Activated CD8-positive, alpha-beta memory T cell treated with anti-CD3 and anti-CD28 coated beads for 1 hour (primary cell): ENCODE measurements at places on chromosomes 2 and 18.

- DNase-seq: no peak
These were observed 31.2 kb downstream of the CFAP221 start for GRCh38 chr2:119575439-119575838.

DNA sequence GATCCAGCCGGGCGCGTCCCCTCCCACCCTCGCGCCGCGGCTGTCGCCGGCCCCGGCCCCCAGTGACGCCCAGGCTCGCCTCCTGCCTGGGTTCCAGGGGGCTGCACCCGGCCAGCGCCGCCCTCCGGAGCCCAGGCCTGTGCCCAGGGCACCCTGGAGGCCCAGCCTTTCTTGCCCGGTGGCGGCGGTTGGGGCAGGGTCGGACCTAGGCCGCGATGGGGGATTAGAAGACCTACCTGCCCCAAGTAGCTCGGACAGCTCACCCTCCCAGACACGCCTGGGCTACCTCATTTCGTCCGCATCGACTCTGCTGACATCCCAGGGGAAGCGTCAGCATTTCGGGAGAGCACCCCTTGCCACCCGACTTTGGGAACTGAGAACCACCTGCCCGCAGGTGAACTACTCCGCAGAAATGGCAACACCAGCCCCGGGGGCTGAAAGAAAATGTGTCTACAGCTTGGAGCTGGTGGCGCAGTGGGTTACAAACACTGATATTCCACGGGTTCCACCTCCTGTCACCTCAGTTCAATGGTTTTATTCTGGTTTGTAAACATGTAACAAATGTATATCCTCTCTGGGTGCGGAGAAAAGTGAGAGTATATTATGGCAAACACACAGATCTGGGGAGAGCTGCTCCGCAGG is 834 bp upstream of the ARL4C start:
- no peak for DNase-seq

- DNase-seq: no peak
These were observed 7.8 kb upstream of the PAX3 start for GRCh38 chr2:222306393-222307142.

GRCh38 chr2:54387059-54387991 is 68.8 kb upstream of the SPTBN1 start:
- DNase-seq: no peak

- no peak for DNase-seq
These were observed 979.4 kb downstream of the TSN start for GRCh38 chr2:122734766-122735424.

- no peak for DNase-seq
These were observed 35.9 kb downstream of the DCDC2C start for GRCh38 chr2:3739313-3739712.

- no peak for DNase-seq
These were observed at the start of gene SETBP1 for GRCh38 chr18:44680273-44681075. TSS of gene SETBP1 (plus strand) at chr18:44680888. CDS start at chr18:44701347, 20,459 bp downstream.

- DNase-seq: no peak
These were observed 38.0 kb downstream of the SLC4A1AP start for GRCh38 chr2:27701676-27702075.

DNA sequence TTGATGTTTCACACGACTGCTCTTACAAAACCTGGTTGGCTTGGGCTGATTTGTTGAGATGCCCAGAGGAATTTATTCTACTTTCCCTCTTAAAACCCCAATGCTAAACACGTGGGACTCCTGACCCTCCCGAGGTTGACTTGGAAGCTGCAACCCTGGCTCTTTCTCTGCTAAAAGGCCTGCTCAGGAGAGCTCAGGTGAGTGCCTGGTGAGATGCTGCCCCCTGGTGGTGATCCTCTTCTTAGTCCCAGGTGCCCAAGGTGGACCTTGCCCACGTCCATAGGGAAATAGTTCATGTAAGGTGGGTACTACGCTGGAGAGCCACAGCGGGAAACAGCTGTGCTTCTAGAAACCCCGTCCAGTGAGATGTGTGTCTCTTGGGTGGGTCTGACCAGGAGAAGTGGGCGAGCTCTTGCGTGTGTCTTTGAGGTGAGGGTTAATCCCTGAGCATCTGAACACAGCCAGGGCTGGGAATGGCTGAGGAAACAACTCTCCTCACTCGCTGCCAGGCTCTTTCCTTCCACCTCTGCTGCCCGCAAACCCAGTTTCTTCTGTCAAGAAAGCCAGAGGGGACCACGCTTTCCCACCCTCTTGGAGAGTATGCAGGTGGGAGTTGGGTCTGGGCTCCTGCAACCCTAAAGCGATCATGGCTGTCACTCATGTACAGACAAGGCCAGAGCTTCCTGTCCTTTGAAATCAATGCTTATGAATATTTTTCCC is 25.5 kb upstream of the PXDN start:
- DNase-seq: peak; percentile 33

GRCh38 chr2:989781-990467 is 39.3 kb downstream of the SNTG2 start:
- no peak for DNase-seq

GRCh38 chr2:122516775-122517174 is 761.3 kb downstream of the TSN start:
- DNase-seq: no peak

DNA sequence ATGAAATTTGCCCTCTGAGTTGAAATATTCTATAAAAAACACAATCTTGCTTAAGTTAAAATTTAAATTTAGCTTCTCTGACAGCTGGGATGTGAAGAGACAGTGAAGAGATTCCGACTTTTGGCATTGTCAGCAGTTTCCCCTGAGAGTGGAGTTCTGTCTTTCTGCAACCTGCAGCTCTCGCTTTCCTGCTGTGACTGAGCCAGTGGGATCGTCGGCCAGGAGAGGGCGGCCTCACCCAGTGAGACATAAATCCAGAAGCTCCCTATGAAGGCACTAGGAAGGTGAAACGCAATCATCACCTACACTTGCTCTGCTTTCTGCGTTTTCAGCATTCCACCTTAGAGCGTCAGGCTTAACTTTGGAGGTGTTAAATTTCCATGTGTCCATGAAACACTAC is 75.4 kb upstream of the HNMT start:
- no peak for DNase-seq

GRCh38 chr2:40270372-40270771 is 181.5 kb downstream of the SLC8A1 start:
- no peak for DNase-seq

GRCh38 chr2:56100791-56101312 is 82.9 kb upstream of the CCDC85A start:
- DNase-seq: no peak

DNA sequence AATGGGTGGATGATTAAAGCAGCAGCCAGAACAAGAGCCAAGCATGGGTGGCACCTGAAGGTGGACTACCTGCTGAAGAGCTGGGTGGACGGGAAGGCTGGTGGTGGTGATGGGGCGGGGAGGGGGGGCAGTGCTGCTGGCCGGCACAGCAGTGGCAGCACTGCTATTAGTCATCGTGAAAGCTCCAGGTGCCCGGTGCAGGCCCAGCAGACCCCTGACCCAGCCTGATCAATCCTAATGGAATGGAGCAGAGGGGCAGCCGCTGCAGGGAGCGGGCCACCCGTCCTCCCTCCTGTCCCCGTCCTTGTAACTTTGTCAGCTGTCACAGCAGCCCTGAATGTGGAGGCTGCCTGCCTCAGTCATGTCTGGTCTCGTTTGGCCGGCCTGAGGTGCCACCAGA is 174.9 kb downstream of the CELF4 start:
- no peak for DNase-seq

DNA sequence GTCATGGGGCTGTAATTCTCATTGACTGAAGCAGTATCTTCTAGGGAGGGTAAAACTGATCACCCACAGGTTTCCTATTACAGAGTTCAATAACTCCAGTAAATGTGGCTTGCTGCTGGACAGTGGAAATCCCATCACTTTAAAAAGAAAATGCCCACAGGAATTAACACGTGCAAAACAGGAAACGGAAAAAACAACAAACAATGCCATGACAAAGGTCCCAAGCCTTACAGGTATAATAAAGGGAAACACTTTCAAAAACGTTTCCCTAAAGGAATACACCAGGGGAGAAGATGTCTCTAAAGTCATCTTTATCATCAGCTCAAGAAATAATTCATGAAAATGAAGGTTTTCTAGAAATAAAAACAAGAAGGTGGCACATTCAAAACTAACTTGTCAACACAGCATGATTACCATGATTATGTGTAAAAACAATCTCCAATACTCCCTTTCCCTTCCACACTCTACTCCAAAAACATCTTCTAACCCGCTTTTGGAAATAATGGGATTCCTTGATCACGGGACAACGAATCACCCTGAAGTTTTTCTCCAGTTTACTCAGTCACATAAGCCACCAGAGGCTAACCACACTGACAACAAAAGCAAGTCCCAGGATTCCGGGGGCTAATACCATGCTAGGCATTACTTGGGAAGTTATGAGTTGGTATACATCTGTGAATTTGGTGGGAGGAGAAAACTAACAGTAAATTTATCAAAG is 167.9 kb downstream of the TCF4 start:
- no peak for DNase-seq

- DNase-seq: no peak
These were observed 57.6 kb upstream of the KLHL29 start for GRCh38 chr2:23327416-23327815.

DNA sequence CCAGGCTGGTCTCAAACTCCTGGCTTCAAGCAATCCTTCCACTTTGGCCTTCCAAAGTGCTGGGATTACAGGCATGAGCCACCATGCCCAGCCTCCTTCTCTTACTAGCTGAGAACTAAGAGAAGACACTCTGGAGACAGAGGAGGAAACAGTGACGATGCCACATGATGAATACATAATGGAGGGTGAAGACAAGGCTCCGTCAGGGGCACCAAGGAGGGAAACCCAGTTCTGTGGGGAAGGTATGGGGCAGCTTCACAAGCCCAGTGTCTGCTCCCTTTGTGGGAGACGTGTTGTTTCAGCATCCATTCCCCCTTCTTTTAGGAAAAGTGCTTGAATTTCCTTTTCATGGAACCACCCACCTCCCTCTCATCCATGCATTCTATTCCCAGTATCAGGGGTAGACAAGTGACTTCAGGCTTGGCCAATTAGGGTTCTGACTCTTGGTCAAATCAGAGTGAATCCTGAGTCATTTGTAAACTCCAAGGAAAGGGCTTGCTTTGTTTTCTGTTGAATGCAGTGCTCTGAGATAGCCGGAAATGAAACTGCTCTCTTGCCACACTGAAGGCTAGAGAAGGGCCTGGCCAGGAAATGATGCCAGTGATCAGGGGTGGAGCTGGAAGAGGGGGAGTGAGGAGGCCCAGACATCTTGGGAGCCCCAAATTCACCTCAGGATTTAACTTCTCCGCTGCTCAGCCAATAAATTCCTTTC is 23.7 kb downstream of the TMEM127 start:
- no peak for DNase-seq

DNA sequence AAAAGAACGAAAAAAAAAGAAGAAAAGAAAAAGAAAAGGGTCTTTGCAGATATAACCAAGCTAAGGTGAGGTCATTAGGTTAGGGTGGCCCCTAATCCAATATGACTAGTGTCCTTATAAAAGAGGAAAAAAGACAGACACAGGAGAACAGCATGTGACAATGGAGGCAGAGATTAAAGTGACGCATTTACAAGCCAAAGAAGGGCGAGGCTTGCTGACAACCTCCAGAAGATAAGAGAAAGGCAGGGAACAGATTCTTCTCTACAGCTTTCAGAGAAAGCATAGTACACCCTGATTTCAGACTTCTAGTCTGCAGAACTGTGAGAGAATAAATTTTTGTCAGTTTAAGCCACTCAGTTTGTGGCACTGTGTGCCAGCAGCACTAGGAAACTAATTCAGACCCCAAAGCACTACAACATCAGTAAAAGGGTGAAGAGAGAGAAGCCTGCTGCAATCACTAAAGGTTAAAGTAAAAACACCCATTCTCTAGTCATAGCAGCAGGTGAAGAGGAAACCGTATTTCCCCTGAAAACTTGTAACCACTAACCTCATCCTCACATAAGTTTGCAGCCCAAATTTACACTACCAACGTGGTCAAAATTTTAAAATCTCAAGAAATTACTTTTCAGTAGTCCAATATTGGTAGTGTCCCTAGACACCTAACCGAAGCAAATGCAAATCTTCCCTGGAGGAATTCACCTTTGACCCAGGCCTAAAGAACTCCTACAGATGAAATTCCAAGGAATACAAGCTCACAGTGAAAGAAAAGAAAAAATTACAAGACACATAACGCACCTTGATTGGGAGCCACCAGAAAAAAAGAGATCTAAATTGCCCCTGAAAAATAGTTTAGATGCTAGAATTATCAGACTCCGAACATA is 17.5 kb downstream of the REEP1 start:
- DNase-seq: no peak

GRCh38 chr2:120396013-120396860 is 50.3 kb downstream of the INHBB start:
- DNase-seq: no peak
